Brain microvascular endothelial cell (primary cell): ENCODE measurements at places on chromosomes 13 and 19.
A peak's percentile ranks its signal among the peaks of the same experiment; 100 is the strongest.

GRCh38 chr19:13164343-13165161, 14.3 kb downstream of the IER2 start:
- DNase-seq = no peak

- DNase-seq = no peak
Observed at GRCh38 chr13:113991191-113991669, 17.4 kb upstream of the C13orf46 start.

GRCh38 chr13:73187106-73187505, 128.3 kb downstream of the KLF5 start:
- DNase-seq = no peak

- DNase-seq = no peak
Observed at GRCh38 chr13:111901267-111901915, 165.6 kb upstream of the SOX1 start.

GRCh38 chr13:45207319-45207718, 6.5 kb upstream of the KCTD4 start:
- no peak for DNase-seq

GRCh38 chr13:113365583-113365970, 1.6 kb upstream of the GRTP1 start:
- no peak for DNase-seq

DNA sequence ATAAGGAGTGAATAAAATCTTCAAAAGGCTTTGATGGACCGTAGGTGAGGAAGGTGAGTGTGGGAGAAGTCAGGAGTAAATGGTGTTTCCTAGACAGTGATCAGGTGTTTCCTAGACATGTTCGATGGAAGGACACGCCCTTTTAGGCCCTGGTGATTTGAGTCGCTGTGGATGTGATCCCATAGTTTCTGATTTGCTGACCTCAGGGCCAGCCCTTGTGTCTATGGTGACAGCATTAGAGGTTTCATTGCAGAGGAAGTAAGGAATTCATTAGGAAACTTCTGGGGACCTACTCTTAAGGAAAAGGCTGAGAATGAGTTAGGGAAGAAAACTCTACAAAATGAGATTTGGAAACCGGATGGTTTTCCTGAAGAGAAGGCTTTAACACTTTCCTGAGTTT, 31.5 kb upstream of the RNF113B start:
- DNase-seq = no peak

DNA sequence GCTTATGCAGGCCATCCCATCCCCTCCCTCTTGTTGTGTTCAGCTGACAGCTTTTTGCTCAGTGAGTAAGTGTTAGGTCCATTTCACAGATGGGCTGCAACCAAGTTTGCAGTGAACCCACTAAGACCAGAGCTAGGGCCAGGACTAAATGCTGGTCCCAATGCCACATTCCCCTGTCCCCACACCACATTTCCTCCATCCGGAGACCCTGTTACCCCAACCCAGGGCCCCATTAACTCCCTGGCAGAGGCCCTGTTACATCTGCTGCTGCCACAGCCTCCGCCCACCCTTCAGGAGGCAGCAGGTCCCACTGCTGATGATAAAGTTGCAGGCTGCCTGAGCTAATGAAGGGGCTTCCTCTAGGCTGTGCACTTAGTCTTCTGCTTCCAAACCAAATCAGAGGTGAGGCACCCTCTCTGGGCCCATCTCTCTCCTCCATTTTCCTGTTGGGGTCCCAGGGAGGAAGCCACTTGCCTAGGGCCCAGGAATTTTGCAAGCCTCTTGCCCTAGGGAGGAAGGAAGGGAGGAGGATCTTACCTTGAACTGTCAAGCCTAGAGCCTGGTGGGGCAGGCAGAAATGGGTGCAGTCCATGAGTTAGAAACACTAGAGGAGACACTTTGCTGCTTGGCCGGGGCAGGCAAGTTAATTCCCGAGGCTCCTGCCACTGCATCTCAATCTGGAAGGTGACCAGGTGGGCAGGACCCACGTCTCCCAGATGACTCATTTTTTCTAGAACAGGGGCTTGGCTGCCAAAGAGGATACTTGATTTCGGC, 3.4 kb upstream of the USF2 start:
- DNase-seq = no peak

DNA sequence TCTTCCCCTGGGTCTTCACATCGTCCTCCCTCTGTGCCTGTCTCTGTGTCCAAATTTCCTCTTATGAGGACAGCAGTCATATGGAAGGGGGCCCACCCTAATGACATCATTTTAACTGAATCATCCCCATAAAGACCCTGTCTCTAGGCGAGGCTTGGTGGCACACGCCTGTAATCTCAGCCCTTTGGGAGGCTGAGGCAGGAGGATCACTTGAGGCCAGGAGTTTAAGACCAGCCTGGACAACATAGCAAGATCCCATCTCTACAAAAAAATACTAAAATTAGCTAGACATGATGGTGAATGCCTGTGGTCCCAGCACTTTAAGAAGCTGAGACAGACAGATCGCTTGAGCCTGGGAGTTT, 4.8 kb downstream of the MYO9B start:
- DNase-seq = no peak

DNA sequence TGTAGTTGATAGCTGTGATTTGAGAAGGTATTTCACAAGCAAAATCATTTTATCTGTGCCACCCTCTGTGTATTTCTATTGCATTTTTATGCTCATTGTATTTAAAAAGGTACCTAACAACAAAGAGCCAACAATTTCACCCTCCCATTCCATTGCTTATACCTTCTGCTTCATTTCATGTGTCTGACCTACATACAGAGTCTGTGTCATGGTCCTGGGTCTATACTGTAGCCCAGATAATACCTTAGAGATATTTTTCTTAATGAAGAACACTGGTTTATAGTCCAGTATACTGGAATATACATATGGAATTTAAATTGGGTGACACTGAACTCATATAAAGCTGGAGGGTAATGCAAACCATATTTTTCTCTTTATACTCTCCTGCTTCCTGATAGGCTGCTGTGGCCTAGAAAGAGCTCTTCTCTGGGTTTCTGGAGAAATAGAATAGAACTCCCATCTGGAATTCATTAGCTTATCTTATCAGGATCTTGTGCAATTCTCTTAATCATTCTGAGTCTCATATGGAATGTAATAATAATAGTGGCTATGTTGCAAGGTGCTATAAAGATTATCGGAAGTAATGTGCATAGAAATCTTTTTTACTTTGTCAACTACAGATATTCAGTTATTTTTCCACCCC, 31.8 kb upstream of the SPART start:
- no peak for DNase-seq

DNA sequence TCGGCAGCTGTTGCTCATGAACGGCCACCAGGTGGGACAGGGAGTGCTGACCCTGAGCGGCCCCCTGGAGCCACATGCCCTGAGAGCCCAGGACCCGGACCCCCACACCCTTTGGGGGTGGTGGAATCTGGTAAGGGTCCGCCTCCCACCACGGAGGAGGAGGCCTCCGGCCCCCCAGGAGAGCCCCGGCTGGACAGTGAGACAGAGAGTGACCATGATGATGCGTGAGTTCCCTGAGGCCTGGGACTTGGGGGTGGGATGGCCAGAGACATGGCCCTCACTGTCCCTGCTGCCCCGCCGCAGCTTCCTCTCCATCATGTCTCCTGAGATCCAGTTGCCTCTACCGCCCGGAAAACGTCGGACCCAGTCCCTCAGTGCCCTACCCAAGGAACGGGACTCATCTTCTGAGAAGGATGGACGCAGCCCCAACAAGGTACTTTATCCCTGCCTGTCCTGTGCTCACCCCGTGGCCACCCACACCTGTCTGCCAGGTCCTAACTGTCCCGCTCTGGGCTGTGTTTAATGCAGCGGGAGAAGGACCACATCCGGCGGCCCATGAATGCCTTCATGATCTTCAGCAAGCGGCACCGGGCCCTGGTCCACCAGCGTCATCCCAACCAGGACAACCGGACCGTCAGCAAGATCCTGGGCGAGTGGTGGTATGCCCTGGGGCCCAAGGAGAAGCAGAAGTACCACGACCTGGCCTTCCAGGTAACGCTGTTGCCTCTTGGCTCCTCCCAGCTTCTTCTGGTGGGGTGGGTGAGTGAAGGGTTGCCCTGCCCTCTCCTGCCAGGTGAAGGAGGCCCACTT, 14.7 kb upstream of the PRR19 start:
- no peak for DNase-seq

GRCh38 chr19:55090564-55090963, 14.9 kb downstream of the EPS8L1 start:
- no peak for DNase-seq

DNA sequence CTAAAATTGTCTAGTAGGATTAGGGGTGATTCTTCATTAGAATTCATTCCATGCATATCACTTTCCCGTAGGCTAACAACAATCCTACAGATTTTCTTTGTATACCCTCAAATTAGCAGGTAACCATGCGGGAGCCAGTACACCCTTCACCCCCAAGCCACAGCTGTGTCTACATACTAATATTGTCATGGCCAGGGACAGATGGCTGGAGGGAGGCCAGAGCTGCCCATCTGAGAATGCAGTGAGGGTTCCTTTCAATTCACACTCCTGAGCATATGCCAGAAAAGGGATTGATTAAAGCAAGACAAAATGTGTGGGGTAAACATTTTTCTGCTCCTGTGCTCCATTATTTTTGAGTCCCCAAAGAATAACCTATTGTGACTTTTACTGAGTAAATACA, 68.9 kb downstream of the FREM2 start:
- DNase-seq = no peak

GRCh38 chr19:10744801-10745293, 27.0 kb downstream of the DNM2 start:
- no peak for DNase-seq

GRCh38 chr13:47027780-47028437, 131.1 kb upstream of the HTR2A start:
- DNase-seq = peak; percentile 17

GRCh38 chr13:61276401-61276800, 139.2 kb downstream of the PCDH20 start:
- DNase-seq = no peak

DNA sequence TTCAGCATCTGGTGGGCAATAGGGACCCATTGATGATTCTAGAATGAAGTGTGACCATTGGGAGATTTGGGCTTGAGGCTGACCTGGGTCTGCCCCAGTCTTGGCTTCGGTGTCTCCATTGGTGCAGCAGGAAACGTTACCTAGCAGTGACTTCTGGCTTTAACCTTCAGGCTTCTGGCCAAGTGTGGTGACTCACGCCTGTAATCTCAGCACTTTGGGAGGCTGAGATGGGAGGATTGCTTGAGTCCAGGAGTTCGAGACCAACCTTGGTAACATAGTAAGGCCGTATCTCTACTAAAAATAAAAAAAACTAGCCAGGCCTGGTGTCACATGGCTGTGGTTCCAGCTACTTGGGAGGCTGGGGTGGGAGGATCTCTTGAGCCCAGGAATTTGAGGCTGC, 7.2 kb downstream of the FCHO1 start:
- no peak for DNase-seq

- no peak for DNase-seq
Observed at GRCh38 chr19:409516-410242, 732 bp upstream of the C2CD4C start.

- DNase-seq = no peak
Observed at GRCh38 chr19:14059093-14059480, 2.8 kb downstream of the PALM3 start.

DNA sequence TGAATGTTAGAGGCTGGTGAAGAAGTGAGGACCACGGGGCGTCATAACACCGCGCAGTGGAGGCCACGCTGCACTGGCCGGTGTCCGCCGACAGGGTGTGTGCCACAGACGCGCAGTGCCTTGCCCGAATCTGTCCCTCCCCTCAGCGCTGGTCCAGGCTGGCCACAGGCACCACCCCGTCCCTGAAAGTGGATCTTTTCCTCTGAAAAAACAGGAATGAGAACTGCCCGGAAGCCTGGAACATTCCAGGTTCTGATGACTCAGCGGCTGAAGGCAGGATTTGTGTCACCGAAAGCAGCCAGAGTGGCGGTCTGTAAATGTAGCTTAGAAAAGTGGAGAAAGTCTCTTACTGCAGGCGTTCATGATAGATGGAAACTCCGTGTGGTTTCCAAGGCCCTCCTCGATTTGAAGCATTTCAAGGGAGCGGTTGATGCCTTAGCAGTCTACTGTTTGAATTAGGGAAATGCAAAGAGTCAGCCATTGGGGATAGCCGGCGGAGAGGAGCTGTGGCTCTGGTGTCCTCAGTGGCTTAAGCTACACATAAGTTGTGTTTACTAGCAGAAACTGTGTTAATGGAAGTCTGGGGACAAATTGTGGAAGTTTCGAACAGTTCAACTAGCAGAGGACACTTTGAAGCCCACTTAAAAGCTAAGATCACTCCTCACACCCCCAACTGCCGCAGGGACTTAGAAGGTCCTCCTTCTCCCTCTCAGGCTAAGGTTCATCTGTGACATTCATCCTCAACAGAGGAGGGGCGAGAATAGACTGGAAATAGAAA, 70.8 kb downstream of the NUFIP1 start:
- peak; percentile 95 for DNase-seq

DNA sequence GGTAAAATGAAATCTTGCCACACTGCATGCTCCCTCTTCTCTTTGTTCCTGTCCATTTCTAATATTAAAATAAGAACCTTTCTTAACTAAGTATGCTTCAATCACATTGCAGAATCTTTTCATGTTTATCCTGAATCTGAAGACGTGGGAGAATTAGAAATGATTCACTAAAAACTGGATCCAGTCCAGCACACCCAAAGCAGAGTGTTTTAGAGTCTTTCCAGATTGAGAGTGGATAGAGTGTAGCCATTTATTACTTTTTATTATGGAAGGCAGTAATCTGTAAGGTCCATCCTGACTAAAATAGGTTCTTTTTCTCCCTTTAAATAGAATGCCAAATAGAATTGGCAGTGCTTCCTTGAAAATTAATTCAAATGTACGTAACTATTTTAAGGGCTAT, 453.5 kb downstream of the TDRD3 start:
- no peak for DNase-seq

DNA sequence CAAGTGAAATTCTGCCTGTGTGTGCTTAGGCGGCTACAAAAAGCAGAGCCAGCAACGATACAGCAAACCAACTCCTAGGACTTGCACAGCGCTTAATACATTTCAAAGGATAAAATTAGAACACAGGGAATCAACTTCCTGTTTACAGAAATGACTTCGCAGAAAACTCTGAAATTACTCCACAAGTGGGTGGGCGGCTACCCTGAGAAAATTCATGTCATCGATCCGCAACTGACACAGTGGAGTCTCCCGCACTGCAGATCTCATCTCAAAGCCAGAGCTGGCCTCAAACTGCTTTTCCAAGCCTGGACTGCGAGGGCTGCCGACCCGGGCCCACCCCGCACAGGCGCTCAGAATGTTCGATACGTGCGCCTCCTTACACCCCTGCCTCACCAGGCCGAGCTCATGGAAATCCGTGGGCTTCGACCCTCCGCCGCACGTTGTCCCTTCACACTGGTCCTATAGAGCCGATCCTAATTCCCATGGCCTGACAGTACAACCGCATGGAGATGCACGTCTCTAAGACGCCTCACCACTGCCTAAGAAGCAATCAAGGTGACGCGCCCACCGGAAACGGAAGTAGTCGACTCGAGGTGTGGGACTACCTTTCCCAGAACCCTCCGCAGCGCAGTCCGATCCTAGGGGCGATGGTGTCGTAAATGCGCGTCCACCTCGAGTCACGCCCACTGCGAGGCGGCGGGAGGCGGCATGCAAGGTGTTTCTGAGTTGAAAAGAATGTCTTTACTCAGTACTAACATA, at the start of gene ZNF229:
Gene ZNF229, minus strand, starts transcription at position 557 of the 759 bp plus-strand sequence. CDS start 5,625 bp downstream, outside the sequence.
- peak; percentile 94 for DNase-seq

- DNase-seq = no peak
Observed at GRCh38 chr13:45141369-45141768, 21.1 kb downstream of the GTF2F2 start.
